Mesothelial cell of epicardium (in vitro differentiated cells): ENCODE measurements at places on chromosomes 1 and 21.

DNA sequence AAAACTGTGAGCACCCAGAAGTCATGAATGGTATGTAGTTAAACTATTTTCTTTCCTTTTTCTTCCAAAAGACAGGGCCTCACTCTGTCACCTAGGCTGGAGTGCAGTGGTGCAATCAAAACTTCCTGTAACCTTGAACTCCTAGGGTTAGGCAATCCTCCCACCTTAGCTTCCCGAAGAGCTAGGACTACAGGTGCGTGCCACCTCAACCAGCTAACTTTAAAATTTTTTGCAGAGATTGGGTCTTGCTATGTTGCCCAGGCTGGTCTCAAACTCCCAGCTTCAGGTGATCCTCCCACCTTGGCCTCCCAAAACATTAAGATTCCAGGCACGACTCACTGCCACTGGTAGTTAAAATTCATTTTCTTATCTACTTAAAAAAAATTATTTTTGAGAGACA lies 62.5 kb downstream of the GATAD2B start:
- no peak for DNase-seq

DNA sequence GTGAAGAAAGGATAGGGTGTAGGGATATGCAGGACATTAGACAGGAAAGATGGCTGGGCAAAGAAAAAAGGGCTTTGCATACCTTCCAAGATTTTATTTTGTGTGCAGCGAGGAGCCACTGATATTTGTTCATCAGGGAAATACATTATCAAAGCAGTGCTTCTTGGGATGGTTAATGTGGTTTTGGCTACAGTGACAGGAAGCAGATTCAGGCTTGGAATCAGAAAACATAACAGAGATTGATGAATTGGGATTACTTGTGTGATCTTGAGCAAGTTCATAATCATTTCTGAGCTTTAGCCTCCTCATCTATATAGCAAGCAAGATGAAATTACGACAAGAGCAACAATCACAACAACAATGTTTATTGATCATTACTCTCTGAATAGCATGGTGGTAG lies 249.2 kb upstream of the SGIP1 start:
- DNase-seq, result no peak

DNA sequence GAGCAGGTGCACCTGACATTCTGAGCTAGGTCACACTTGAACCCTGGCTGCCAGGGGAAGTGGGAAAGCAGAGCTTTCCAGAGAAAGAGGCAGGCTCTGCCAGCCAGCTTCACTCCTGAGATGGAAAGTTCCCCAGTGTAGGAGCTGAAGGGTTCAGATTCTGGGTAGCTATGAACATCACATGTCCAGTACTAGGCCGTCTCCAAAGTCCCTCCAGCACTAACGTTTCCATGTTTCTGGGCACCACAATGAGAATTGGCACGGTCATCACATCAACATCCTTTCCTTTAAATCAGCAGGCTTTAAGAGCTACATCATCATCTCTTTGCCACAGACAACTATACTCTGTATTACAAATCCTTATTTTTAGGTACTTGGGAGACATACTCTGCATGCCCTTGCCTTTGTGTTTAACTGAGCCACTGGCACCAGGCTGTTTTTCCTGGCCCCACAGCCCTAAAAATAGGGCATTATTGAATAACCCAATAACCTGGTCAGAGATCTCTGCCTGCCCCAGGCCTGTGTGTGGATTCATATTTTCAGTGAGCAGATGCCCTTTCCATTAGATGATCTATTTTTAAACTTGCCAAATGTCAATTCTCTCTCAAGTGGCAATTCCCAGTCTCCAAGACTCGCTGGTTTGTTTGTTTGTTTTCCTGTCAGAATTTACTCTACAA lies 35.4 kb upstream of the USP24 start:
- DNase-seq, result no peak

- no peak for DNase-seq
These were observed 68.2 kb downstream of the IGSF21 start for GRCh38 chr1:18175530-18176377.

DNA sequence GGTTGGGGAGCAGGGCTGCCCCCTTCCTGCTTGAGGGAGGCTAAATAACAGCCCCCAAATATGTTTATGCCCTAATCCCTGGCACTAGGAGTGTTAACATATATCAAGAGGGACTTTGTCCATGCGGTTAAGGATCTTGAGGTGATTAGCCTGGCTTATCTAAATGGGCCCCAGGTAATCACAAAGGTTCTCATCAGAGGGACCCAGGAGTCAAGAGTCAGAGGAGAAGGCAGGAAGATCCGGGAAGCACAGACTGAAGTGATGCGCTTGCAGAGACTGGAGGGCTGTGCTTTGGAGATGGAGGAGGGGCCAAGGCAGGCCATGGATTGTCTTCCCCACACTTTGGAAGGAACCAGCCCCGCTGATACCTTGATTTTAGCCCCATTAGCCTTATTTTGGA lies 86.4 kb downstream of the IER5 start:
- no peak for DNase-seq
